Tibial nerve (tissue), 4 donors: ENCODE measurements at places on chromosomes 12 and 14. TPM values are rescaled to one million over a fixed set of nuclear protein-coding genes. Genes with fewer than 3 reads are reported as not detected.

BICDL1 gene
- total RNA-seq = not detected

CCDC175 gene
- total RNA-seq = not detected

LIN7A gene
- 7.6 TPM for total RNA-seq

CCDC38 gene
- total RNA-seq = not detected

CAPZA3 gene
- total RNA-seq = not detected

IL22 gene
- total RNA-seq = not detected

CBLN3 gene
- total RNA-seq = 6.9 TPM

RIMBP2 gene
- not detected for total RNA-seq

DNA sequence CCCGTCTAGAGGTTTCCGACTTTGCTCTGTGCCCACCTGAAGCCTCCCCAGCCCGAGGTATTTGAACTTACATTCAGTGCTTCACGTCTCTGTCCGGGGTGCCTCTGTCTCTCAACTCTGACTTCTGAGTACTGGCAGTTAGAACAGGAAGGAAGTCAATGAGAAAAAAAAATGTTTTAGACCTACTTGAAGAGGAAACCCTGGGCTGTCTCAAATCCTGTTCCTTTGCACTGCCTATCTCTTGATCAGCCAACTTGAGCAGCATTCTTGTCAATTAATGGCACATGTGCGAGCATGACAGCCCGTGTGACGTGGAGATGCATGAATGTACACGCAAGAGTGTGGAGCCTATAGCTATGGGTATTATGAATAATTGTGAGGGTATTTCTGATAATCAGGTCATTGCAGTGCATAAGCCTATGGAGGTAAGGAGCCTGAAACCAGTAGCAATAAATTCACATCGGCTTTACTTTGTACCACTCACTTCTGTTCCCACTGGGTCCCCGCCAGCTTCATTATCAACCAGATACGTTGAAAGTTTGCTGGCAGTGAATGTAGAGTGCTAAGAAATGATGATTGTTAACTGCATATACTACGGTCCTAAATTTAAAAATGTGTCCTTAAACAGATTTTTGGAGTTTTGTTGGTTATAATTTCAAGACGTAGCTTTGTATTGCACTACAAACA is at the start of gene ARHGDIB:
TSS of gene ARHGDIB (minus strand) at position 136 of the 687 bp plus-strand sequence. CDS start 10,889 bp downstream, outside the sequence.
- peak within 1 kb of the TSS; percentile 18 for H3K4me3 ChIP-seq
- no peak within 1 kb of the TSS for H3K27ac ChIP-seq
- H3K27me3 ChIP-seq = no peaks in the 10 kb centered on the region

- DNase-seq = no peak
- no peaks in the 10 kb centered on the region for H3K4me1 ChIP-seq
- H3K36me3 ChIP-seq = peaks cover 3% of the 10 kb centered on the region
- H3K4me3 ChIP-seq = no peak overlapping the region
- H3K27ac ChIP-seq = no peak overlapping the region
Observed at GRCh38 chr14:56635041-56635440, 55.4 kb downstream of the TMEM260 start.

- H3K36me3 ChIP-seq = no peaks in the 10 kb centered on the region
- H3K4me3 ChIP-seq = no peak overlapping the region
- H3K27me3 ChIP-seq = no peaks in the 10 kb centered on the region
- no peak overlapping the region for H3K27ac ChIP-seq
- no peaks in the 10 kb centered on the region for H3K4me1 ChIP-seq
- no peak for DNase-seq
Observed at GRCh38 chr12:117727301-117727700, 241.5 kb downstream of the KSR2 start.

DNA sequence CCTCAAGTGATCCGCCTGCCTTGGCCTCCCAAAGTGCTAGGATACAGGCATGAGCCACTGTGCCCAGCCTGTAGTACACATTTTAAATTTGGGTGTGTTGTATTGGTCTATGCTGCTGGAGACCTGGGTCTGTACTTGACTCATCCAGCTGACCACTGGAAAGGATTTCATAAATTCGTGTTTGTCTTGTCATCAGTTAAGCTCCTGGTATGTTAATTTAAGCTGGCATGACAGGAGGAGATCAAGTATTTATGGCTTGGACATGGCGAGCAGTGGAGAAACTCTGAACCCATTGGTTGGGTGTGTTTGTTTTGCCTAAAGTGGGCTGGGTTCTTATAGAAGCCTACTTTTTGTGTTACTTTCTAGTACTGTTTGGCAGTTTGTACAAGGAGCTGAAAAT is 24.2 kb downstream of the YY1 start:
- no peak overlapping the region for H3K27ac ChIP-seq
- peaks cover 22% of the 10 kb centered on the region for H3K36me3 ChIP-seq
- no peak for DNase-seq
- H3K4me3 ChIP-seq = no peak overlapping the region
- H3K4me1 ChIP-seq = peaks cover 6% of the 10 kb centered on the region

- no peaks in the 10 kb centered on the region for H3K27me3 ChIP-seq
- DNase-seq = no peak
- no peaks in the 10 kb centered on the region for H3K36me3 ChIP-seq
- no peak overlapping the region for H3K27ac ChIP-seq
- H3K4me1 ChIP-seq = no peaks in the 10 kb centered on the region
Observed at GRCh38 chr12:1918884-1919236, 408 bp upstream of the CACNA2D4 start.

DNA sequence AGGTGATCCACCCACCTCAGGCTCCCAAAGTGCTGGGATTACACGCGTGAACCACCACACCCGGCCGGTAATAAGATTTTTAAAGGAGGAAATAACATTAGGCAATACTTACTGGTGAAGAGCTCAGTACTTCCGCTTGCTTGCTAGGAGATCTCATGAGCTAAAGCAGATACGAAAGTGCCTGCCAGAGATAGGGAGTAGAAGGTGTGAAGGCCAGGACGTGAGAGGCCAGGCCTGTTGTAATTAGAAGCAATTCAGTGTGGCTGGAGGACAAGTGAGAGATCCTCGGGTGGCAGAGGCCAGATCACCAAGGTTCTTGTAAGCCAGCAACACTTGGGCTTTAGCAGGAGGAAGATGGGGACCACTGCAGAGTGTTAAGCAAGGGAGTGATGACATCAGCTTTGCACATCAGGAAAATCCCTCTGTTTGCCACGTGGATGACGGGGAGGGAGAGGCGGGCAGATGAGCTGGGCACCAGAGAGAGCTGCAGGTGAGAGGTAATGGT is 7.6 kb downstream of the TECPR2 start:
- no peak overlapping the region for H3K4me3 ChIP-seq
- H3K36me3 ChIP-seq = no peaks in the 10 kb centered on the region
- DNase-seq = no peak
- H3K27me3 ChIP-seq = no peaks in the 10 kb centered on the region
- peak overlapping the region; percentile 28 for H3K27ac ChIP-seq

- peaks cover 26% of the 10 kb centered on the region for H3K4me1 ChIP-seq
- peak overlapping the region; percentile 16 for H3K27ac ChIP-seq
- no peak for DNase-seq
- H3K4me3 ChIP-seq = no peak overlapping the region
Observed at GRCh38 chr12:111444314-111444924, 38.7 kb downstream of the SH2B3 start.

DNA sequence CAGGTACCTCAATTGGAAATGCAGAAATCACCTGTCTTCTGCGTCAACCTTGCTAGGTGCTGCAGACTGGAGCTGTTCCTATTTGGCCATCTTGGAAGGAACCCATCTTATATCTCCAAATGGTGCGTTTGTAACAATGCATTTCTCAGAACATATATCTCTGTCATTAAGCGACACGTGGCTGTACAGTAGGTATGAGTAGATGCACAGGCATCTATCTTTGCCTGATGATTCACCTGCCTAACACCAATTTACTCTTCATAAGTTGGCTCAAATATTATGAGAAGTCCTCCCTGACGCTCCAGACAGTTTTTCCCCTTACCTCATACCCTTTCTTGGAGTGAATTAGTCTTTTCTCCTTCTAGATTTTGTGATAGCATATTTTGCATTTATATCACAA is 44.2 kb downstream of the GPR137C start:
- H3K4me3 ChIP-seq = no peak overlapping the region
- no peaks in the 10 kb centered on the region for H3K36me3 ChIP-seq
- no peaks in the 10 kb centered on the region for H3K27me3 ChIP-seq
- no peak overlapping the region for H3K27ac ChIP-seq

GRCh38 chr12:123773375-123773774 is 11.3 kb downstream of the DNAH10 start:
- no peaks in the 10 kb centered on the region for H3K36me3 ChIP-seq
- no peak overlapping the region for H3K27ac ChIP-seq
- H3K4me3 ChIP-seq = no peak overlapping the region
- no peaks in the 10 kb centered on the region for H3K4me1 ChIP-seq

- no peak for DNase-seq
- peaks cover 6% of the 10 kb centered on the region for H3K4me1 ChIP-seq
- H3K27ac ChIP-seq = no peak overlapping the region
- H3K4me3 ChIP-seq = no peak overlapping the region
Observed at GRCh38 chr12:89663577-89664357, 44.9 kb downstream of the ATP2B1 start.

DNA sequence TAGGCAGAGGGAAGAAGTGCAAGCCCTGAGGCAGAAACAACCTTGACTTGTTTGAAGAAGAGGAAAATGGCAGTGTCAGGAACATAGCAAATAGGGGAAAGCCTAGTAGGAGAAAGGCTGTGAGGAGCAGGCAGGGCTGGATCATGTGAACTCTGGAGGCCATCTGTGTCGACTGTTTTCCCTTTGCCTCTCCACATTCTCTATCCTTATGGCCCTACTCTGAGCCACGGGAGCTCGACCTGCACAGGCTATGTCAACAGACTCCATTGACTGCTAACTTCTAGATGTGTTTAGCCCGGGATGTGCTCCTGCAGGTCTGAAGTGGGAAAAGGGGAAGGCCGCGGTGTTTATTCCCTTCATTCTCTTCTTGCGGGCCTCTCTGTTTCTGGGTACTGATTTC is 35.2 kb downstream of the EGLN3 start:
- H3K27me3 ChIP-seq = no peaks in the 10 kb centered on the region
- no peak overlapping the region for H3K27ac ChIP-seq
- no peaks in the 10 kb centered on the region for H3K4me1 ChIP-seq
- no peak overlapping the region for H3K4me3 ChIP-seq
- DNase-seq = no peak
- no peaks in the 10 kb centered on the region for H3K36me3 ChIP-seq

DNA sequence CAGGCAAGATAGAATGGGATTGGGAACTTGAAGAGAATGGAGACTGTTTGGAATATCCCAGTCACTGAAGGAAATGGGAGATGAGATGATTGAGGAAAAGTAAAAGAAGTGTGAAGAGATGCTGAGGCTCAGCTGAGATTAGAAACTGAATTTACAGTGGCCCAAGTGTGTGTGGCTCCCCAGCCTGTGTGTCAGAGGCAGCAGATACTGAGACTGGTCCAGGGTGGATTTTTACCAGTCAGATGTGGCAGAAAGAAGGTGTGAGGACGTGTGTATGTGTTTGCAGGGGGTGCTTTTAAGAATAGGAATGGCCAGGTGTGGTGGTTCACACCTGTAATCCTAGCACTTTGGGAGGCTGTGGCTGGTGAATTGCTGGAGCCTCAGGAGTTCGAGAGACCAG is 42.9 kb downstream of the PRKCH start:
- H3K4me1 ChIP-seq = no peaks in the 10 kb centered on the region
- no peak overlapping the region for H3K4me3 ChIP-seq

DNA sequence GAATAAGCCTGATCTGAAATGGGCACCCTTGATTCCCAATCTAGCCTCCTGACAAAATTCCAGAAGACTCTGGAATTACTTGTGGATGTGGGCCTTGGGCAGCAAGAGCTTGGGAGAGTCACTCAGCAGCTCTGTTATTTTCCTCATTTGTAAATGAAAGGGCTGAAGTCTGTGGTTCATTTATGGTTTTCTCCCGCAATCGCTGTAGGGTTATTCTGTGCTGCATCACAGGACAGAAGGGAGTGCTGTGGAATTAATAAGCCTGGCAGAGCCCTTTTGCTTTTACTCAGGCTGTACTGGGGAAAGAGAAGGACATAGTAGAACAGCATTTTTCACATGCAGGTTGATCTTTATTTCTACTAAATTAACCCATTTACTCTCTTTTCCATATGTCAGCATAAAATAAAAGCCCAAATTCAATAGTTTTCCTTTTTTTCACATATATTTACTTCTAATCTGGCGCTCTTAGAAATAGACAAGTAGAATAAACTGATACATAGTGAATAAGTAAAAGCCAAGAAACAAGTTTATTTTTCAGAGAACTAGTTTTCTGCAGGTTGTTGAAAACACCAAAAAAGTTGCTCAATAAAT is 49.2 kb downstream of the DUSP16 start:
- H3K36me3 ChIP-seq = no peaks in the 10 kb centered on the region
- H3K4me3 ChIP-seq = no peak overlapping the region
- H3K27me3 ChIP-seq = no peaks in the 10 kb centered on the region

DNA sequence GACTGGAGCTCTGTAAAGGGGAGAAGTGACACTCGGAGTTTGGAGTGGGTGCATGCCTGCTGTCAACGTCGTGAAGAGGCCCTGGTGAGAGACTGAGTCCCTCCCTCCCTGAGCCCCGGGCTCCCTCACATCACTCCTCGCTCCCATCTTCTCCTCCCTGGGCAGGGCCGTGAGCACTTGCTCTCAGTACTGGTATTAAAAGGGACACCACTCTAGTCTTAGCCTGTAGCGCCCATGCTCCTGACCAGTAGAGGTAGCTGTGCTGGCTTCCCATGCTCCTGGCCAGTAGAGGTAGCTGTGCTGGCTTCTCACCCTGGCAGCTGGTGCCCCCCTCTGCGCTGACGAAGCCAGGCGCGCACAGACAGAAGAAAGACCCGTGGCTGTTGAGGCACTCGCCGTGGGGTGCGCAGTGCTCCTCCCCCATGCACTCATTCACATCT is 14.7 kb downstream of the ISCA2 start:
- H3K36me3 ChIP-seq = no peaks in the 10 kb centered on the region
- H3K27me3 ChIP-seq = no peaks in the 10 kb centered on the region
- peak overlapping the region; percentile 75 for H3K27ac ChIP-seq
- peaks cover 42% of the 10 kb centered on the region for H3K4me1 ChIP-seq
- no peak overlapping the region for H3K4me3 ChIP-seq
- DNase-seq = no peak

- H3K36me3 ChIP-seq = no peaks in the 10 kb centered on the region
- H3K27me3 ChIP-seq = no peaks in the 10 kb centered on the region
- H3K27ac ChIP-seq = no peak overlapping the region
Observed at GRCh38 chr12:93790472-93791152, 113.4 kb downstream of the CRADD start.

DNA sequence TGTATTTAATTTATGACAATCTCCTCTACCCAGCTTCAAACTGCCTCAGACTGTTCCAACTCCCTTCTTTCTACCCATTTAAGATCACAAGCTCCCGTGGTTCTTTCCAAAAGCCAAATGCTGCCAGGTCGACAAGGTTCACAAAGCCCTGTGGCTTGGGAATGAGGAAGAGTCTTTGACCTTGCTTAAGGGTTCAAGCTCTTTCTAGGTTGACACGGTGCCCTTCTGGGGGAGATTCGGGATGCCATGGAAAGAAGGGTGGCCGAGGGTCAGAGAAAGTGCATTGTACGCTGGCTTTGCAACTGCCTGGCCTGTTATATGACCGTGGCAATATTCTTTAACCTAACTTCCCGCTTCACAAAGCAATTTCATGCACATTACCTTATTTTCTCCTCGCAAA is 239.3 kb downstream of the ANO2 start:
- no peaks in the 10 kb centered on the region for H3K36me3 ChIP-seq
- DNase-seq = no peak
- no peaks in the 10 kb centered on the region for H3K27me3 ChIP-seq
- H3K27ac ChIP-seq = no peak overlapping the region
